Fibroblast of pulmonary artery (primary cell): ENCODE measurements at places on chromosomes 5 and 9.

GRCh38 chr9:73091909-73092308, 59.8 kb upstream of the ANXA1 start:
- DNase-seq = no peak

- DNase-seq = peak; percentile 59
Observed at GRCh38 chr9:2234371-2234893, 219.3 kb downstream of the SMARCA2 start.

DNA sequence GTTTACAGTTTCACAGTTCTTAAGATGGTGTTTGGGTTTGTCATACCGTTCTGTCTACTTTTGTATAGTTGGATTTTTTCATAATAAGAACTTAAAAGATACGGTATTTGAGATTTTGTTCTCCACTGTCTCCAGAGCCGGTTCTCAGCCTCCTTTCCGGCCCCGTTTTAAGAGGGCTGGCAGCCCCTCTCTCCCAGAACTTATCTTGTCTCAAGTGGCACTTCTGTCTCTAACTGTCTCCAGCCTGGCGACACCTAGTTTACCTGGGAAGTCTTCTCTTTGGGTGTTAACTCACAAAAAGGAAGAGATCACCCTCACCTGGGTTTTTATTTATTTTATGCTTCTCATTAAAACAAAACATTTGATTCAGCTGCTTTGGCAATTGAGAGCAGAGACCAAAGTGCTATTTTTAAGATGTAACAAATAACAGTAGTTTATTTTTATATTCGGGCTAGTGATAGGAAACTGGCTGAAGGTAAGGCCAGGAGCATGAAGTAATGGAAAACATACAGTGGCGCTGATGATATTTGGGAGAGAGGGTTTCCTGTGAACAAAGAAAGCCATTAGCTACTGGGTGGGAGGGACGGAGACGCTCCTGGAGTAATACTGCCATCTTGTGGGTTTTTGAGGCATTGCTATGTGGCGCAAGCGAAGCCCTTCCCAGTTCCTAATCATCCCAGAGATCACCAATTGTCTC, 48.3 kb downstream of the ACER2 start:
- peak; percentile 87 for DNase-seq

- DNase-seq = no peak
Observed at GRCh38 chr5:171992305-171992704, 14.1 kb downstream of the FBXW11 start.

DNA sequence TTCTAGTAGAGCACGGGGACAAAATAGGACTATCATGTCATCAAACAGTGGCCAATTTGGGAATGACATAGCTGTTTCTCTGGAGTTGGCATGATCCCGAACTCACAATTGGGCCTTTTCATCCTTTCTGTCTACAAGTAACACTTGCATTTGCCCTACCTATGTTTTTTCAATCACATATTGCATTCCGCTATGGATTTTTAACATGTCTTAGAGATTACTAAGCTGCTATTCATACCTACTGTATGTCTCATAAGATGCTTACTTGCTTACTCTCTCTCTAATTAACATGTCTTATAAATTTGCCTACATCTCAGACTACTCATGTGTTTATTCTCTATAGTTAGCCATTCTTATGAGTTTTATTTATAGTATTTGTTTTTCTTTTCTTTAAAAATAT, 341.2 kb upstream of the CTNND2 start:
- no peak for DNase-seq

DNA sequence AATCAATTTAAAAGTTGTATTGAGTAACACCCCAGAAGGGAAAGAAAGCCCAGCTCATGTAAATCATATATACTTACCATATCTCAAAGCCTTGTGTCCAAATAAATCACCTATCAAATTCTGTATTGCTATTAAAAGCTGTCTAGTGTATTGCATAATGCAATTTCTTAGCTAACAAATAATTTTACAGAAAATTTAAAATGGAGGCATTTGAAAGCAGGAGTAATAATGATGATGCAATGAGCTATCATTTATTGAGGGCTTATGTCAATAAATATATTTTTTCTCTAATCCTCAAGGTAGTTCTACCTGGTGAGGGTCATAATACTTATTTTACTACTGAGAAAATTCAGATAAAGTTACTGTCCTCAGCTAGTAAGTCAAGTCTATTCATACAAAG, 42.8 kb upstream of the CDK5RAP2 start:
- no peak for DNase-seq

- no peak for DNase-seq
Observed at GRCh38 chr9:124290053-124290591, 32.4 kb downstream of the NEK6 start.

DNA sequence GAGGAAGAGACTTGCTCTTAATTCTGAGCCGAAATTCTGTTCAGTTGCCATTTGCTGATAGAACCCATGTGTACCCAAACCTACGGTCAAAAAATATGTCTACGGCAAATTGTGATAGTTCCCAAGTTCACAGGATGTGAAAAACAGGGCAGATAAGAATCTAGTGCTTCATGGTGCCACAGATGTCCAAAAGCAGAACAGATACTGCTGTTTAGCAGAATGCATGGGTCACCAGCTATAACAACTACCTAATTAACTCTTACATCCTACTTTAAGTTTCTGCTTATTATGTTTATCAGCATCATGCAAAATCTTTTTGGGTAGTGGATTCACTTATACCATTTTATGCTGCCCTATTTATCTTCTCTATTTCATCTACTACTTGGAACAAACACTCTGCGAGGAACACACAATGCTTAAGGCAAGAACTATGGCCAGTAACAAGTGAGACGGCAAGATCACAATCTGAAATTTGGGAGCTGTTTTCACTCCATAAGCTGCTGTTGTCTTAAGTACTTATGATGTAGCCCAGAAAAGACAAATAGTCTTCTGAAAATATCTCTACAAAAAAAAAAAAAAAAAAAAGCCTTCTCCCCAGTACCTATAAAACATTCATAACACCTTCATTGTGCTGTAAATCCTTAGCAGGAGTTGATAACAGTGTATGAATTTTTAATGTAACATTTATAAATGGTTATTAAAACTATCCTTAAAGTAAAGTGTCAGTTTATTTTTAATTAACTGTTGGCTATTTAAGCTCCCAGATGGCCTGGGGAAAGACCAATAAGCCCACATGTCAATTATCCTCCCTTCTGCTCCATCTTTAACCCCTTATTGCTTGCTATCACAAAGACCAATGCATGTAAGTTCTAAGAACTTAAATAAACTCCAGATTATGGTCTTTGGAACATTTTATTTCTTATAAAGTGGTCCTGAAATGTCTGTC, 232.3 kb downstream of the TLR4 start:
- no peak for DNase-seq

DNA sequence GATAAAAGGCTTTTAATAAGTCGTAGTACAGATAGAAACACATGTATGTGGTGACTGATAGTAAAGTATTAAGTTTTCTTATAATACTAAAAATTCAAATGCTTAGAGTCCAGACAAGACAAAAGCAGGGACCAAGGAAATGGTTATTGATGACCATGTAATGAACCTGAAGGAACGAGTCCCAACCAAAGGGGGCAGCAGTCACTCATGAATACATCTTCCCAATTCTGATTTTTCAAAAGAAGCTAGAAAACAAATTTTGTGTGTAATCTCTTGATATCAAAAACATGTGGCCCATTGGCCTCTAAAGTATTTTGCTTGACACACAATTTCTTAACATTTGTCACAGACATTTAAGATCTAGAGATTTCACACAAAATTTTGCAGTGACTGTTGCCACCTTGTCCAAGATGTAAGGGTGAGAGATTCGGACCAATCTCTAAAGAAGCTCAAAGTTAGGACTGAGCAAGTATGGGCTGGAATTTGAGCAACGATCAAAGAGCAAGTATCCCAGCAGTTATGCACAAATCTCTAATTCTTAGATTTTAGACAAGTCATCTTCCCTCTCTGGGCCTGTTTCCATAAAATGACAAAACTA, 66.8 kb downstream of the ARL15 start:
- peak; percentile 64 for DNase-seq

DNA sequence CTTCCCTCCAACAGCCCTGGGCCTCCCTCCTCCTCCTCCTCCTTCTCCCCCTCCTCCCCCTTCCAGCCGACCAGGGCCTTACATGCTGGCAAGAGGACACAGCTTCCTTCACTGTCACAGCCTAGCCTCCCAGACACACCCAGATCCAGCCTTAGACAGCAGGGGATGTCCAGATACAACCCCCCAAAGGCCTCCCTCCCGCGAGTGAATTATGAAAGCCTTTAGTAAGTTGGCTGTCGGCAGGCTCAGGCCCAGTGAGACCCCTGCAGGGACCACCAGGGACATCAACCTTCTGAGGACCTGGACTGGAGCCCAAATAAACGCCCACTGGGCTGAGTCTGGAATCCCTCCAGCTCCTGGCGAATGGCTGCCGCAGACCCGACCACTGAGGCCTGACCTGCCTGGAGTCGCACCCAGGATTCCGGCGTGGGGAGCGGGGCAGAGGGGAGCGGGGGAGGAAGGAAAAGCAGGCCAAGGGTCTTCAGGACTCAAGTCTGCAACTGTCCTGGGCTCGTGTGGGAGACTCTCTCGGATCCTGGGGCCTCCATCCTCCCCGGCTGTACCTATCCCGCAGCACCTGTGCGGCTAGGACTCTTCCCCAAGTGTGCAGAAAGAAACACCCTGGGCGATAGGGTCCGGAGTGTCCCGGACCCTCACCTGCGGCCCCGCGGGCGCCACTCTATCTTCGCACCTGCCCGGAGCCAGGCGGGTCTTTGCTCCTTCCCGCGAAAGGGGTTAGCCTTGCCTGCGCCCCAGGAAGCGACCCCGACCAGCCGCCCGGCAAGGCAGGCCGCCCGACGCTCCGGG, 705 bp downstream of the SEPTIN8 start:
- DNase-seq = no peak

DNA sequence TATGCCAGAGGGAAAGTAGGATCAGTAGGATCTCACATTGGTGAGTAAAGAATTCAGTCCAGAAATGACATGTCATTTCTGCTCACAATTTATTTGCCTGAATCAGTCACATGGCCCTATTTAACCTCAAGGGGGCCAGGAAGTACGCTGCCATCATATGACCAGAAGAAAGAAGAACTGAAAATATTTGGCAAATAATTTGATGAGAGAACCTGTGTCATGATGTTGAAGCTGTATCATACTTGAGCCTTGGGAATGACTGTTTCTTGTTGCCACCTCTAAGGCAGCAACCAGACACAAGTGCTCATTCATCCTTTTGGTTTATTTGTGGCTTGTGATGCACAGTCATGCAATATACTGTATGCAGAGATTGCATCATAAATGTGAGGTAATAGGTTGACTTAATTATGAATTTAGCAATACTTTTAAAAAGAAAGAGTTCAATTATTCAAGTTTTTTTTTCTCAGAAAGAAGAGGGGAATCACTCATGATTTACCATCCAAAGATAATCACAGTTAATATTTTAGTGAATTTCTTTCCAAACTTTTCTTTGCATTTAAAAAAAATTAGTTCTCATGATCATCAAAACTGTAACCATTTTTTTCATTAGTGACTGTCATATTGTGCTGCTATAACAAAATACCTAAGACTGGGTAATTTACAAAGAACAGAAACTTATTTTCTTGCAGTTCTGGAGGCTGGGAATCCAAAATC, 8.2 kb upstream of the ZFYVE16 start:
- peak; percentile 70 for DNase-seq

- no peak for DNase-seq
Observed at GRCh38 chr9:120745278-120745677, 31.0 kb upstream of the MEGF9 start.

DNA sequence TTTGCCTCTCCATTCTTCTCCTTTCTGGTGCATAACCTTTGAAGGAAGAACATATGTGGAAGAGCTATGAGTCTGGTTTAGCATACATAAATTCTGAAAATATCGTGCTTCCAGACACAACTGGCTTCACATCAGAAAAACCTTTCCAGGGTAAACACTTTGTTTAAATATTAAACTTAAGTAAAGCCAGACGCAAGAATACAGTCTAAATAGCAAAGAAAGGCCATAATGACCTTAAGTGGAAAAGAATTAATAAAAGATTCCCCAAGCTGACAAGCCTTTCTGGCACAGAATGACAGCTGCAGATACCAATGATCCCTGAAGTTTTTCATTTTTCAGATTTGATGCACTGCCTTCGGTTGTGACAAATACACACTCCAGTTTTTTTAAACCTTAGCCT, 13.5 kb upstream of the TSSK1B start:
- DNase-seq = no peak

- no peak for DNase-seq
Observed at GRCh38 chr5:142627383-142628217, 58.3 kb downstream of the FGF1 start.

GRCh38 chr5:167057665-167058064, 1233.8 kb upstream of the WWC1 start:
- peak; percentile 25 for DNase-seq

DNA sequence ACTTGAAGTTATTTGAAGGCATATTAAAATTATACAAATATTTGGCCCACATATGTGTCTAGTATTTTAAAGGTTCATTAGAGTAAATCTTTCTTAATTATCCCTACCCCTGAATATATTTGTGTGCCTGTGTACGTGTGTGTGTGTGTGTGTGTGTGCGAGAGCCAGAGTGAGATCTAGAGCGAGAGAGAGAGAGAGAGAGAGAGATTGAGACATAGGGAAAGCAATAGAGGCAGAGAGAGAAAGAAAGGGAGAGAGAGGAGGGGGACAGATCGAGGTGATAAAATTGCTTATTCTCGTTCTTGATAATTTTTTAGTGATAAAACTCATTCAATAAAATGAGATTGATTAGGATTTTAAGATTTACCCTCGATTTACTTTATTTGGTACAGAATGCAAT, 47.4 kb downstream of the ADAMTS19 start:
- DNase-seq = no peak

DNA sequence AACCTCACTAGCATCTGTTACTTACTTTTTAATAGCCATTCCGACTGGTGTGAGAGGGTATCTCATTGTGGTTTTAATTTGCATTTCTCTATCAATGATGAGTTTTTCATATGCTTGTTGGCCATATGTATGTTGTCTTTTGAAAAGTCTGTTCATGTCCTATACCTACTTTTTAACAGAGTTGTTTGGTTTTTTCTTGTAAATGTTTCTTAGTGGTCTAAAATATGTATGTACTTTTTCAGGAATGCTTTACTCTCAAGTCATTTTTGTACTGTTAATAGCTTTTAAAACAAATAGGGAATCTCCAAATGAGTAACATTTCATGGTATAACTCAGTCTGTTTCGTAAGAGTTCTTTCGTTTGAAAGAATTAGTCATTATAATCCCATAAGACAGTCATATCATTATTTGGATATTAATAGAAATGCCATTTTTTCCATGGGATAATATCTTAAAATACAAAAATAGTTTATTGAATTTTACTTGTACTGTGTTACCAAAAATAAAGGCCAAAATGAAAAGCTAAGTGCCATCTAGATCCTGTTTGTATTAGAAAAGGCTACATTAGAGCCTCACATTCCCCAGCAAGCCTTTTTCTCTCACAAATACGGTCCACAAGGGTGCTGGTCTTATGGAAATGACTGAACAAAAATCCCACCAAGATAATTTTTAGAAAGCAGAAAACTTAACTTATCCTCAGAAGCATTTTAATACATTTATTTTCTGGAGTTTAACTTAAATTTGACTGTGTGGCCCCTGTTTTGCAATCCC, 247.7 kb downstream of the PJA2 start:
- DNase-seq = peak; percentile 63

DNA sequence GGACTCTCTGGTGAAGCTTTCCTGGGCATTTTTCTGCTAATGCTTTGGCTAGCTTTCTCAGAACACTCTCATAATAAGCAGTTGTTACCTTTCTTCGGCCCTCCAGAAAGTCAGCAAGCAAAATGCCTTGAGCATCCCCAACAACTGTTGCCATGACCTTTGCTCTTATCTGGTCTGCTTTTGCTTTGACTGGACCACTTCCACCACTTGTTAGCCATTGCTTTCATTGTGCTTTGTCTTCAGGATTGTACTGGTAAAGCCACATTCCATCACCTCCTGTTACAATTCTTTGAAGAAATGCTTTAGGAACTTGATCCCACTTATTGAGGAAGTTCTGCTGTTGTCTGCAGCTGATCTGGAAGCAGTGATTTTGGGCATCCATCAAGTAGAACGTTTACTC, 35.7 kb downstream of the RAD50 start:
- DNase-seq = no peak
